ENCODE measurements at places on chromosomes 7 and 10.

DNA sequence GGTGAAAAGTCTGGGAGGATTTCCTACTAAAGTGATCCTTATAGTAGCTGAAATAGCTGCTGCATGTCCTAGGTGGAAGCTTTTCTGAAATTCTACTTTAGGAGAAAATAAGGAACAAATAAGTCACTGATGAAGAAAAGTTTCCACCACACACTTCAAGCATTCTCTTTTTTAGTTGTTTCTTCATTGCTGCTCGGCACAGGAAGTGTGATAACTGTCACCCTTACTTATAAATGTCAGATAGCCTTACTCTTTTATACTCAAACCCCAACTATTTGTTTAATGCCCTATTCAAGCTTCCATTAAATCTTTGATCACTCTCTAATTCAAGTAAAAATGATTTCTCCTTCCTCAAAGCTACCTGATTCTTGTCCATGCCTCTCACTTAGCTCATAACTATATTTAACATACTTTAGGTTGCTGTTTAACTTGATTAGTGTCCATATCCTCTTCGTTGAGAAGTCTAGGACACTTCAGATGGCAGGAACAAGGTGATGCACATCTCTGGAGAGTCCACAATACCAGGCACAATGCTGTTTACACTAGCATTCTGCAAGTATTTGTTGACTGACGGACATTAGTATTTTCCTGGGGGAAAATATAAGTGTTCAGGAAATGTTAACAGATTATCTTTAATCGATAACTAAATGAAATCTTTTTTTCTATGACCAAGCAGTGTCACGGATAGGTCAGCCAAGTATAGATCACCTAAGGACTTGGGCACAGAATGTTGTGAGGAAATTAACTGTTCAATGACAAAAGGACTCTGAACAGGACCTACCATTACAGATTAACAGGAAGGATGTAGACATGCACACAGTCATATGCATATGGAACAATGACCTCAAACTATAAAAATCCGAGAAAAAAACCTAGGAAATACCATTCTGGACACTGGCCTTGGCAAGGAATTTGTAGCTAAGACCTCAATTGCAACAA is 67.4 kb downstream of the ZNF438 start:
- DNase-seq: no peak

DNA sequence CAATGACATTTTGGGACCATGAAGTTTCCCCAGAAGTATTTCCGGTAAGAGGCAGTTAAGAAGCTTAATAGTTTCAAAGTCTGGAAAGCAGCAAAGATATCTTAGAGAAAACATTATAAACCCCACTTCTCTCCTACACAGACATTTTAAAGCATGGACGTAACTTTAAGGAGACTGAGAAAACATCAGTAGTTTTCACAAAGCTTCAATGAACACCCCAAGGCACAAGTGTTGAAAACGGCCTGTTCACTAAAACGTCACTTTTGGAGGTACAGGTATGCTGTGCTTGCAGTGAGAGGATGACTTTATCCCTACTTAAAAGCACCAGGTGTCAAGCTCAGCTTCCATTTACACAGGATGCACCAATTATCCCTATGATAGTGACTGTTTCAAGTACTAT is 25.0 kb downstream of the NCOA4 start:
- no peak for DNase-seq

- DNase-seq: no peak
Measured at GRCh38 chr10:15715619-15716227, 4.0 kb downstream of the ITGA8 start.

- no peak for DNase-seq
Measured at GRCh38 chr10:88157981-88158465, 294.6 kb downstream of the PTEN start.

GRCh38 chr7:67571026-67571545 is 574.5 kb downstream of the TYW1 start:
- no peak for DNase-seq

DNA sequence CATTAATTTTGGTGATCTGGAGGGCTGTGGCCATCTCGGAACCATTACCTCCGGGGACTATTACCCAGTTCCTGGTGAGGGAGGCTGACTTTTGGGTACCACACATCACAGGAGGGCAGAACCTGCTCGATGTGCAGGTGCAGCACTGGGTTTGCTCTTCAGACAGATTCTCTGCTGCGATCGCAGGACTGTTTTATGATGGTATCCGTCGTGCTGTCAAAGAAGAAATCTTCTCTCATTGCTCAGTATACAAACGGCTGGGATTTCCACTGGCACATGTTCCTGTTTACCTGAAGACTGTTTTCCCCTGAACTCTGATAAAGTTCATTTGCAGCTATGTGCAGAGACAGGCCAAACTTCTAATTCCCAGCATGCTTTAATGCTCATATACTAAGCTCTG is 27.2 kb upstream of the SHH start:
- no peak for DNase-seq

GRCh38 chr10:129387258-129387525 is 79.8 kb upstream of the MGMT start:
- no peak for DNase-seq

GRCh38 chr10:20207653-20208052 is 391.4 kb downstream of the PLXDC2 start:
- no peak for DNase-seq

All from activated CD4-positive, alpha-beta T cell treated with anti-CD3 and anti-CD28 coated beads, Interleukin-2, amount 50 U/mL, for 48 hours (primary cell).